ENCODE measurements at places on chromosomes 5 and 9. TPM values are rescaled to one million over a fixed set of nuclear protein-coding genes. Genes with fewer than 3 reads are reported as not detected.
A peak's percentile ranks its signal among the peaks of the same experiment; 100 is the strongest.

- DNase-seq: peak; percentile 49
Measured at GRCh38 chr5:36373527-36374086, 71.9 kb upstream of the RANBP3L start.

DNA sequence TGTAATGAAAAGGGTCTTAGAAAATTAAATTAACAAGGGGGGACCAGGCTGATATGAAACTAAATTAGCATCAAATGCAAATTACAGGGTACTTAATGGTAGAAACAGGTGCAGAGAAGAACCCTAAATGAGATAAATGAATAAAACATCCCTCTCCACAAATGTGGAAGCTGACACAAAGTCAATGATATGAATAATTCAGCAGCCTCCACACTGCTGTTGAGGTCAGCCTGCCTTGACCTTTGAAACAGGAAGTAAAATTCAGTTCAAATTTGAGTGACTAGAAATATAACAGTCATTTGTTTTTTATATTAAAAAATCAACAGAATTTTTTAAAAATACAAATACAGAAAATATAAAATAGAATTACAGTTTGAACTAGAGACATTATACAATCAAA, 40.0 kb downstream of the EBF1 start:
- no peak for DNase-seq

- no peak for DNase-seq
Measured at GRCh38 chr9:122276096-122276495, 11.4 kb downstream of the MRRF start.

The PAX5 gene
- total RNA-seq: not detected

The INSL6 gene
- total RNA-seq: not detected

The NXNL2 gene
- not detected for total RNA-seq
